Non-pigmented ciliary epithelial cell (primary cell): ENCODE measurements at places on chromosomes 1 and 21.

- no peak for DNase-seq
Measured at GRCh38 chr1:158732524-158732923, 12.0 kb upstream of the OR6K3 start.

DNA sequence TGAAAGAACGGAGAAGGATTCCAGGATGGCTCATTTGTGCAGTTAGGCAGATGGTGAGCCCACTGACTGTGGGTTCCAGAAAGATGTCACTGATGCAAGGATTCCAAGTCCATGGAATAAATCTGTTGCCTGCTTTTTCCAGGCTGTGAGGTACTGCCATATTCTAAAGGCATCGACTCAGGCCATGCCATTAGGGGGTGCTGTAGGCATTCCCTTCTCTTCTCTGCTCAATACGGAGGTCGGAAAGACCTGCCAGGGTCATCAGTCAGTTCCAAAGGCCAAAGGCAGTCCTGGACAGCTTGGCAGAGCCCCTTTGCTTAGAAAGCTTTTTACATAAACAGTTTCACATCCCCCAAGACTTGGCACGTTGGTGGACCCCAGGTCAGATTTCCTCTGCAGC, 31.7 kb upstream of the TMEM125 start:
- DNase-seq: no peak

GRCh38 chr1:211643324-211644212, 31.9 kb downstream of the NEK2 start:
- no peak for DNase-seq

GRCh38 chr1:98482611-98483010, 178.9 kb upstream of the SNX7 start:
- no peak for DNase-seq

DNA sequence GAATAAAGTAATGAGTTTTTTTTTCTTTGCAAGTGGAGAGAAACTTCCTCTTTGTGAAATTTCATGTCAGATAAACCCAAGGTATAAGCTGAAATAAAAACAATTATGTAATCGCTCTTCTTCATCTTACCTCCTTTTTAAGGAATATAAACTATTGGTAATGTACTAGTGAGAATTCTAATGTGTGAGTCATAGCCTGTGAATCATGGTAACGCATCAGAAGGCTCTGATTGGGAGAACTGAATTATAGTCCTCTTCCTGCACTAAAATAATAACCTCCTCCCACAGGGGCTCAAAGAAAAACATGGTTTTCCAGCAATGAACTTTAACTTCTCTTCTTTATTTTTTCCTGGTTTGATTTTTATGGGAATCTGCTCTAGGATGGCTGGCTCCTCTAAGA, 57.1 kb upstream of the COX20 start:
- DNase-seq: peak; percentile 69

DNA sequence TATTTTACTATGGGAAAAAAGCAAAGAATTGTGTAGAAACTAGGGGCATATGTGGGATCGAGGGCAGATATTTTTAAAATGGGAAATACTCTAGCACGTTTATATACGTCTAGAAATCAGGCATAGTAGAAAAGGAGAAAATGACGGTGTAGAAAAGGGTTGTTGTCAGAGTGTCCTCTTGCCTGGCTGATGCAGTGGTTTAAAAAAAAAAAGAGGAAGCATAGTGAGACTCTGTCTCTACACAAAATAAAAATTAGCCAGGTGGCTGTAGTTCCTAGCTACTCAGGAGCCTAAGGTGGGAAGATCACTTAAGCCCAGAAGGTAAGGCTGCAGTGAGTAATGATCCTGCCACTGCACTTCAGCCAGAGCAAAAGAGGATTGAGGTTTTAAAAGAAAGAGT, 64.7 kb upstream of the LRRC7 start:
- DNase-seq: no peak

- no peak for DNase-seq
Measured at GRCh38 chr1:215290018-215290417, 207.5 kb downstream of the KCNK2 start.

DNA sequence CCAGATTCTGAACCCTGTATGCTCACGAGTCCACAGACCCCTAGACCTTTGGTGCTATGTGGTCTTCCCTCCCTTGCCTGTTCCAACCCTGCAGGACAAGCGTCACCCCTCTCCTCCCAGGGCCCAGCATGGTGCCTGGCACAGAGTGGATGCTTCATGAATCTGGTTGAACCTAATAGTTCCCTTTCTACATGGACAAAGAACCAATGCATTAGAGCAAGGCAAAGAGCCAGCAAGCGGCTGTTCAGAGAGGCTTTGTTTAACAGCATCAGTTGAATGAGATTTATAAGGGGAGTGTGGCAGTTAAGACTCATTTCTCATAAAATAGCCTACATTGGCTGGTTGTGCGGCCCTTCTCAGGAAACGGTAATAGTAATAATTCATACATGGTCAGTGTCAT, 14.9 kb downstream of the SLC26A9 start:
- no peak for DNase-seq

GRCh38 chr1:42163114-42163513, 1.4 kb downstream of the GUCA2A start:
- DNase-seq: no peak

- no peak for DNase-seq
Measured at GRCh38 chr1:90048043-90048442, 53.1 kb downstream of the ZNF326 start.

- no peak for DNase-seq
Measured at GRCh38 chr1:85085417-85085816, 37.1 kb upstream of the MCOLN3 start.

DNA sequence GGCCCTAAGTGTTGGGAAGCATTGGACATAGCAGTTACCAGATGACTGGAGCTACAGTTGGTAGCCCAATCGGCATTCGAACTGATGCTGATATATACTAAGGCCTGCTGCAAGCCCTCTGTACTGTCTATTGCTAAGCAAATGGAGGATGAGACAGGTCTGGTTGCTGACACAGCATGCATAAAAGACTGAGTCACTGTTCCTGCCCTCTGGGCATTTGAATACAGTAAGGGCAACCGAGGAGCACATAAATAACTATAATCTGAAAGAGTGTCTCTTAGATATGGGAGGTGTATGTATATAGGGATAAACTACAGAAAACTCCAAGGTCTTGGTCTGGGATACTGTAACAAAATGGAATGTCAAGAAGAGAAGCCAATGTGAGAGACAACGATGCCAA, 16.8 kb upstream of the MARK1 start:
- DNase-seq: no peak

GRCh38 chr1:101145449-101145820, 91.4 kb upstream of the S1PR1 start:
- no peak for DNase-seq

DNA sequence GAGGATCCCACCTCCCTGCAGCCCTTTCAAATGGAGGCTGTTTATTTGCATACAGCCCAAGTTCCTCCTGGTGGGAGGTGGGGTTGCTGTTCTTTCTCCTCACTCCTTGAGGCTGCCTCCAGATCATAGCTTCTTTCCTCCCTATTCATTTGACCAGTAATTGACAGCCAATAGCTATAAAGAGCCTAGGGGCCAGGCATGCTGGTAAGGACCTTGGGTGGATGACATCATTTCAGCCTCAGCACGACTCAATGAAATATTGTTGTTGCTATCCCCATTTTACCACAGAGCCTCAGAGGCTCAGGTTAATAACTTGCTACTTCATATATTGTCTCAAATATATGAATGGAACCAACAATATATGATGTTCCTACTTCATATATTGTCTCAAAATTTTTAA, 31.1 kb downstream of the ZSCAN20 start:
- DNase-seq: no peak

GRCh38 chr1:246074421-246074820, 432.7 kb downstream of the SMYD3 start:
- no peak for DNase-seq

DNA sequence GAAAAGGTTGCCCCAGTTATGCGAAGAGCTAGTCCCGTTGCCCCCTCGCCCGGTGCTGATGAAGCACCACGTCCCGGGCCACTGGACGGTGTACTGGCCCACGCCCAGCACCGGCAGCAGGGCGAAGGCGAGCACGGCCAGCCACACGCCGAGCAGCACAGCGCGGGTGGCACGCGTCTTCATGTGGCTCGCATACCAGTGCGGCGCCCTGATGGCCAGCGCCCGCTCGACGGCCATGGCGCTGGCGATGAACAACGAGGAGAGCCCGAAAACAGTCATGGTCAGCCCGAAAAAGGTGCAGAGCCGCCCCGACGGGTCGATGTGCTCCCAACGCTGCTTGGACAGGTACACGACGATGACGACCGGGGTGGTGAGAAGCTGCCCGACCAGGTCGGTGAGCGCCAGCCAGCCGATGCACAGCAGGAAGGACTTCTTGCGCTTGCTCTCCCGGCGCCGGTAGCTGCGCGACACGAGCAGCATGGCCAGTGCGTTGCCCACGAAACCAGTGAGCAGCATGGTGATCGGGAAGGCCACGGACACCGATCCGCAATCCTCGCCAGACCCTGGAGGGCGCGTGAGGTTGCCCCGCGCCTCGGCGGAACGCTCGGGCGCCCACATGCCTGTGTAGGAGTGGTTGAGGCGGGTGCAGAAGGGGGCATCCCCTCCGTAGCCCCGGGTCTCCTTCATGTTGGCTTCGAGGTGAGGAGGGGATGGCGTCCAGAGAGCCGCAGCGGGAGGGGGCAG, 553 bp downstream of the PTGER3 start:
- no peak for DNase-seq
